ENCODE measurements at places on chromosomes 13 and 19.

GRCh38 chr13:21074546-21074945, 13.2 kb upstream of the LATS2 start:
- no peak for DNase-seq

- no peak for DNase-seq
These were observed 1.9 kb downstream of the CDK8 start for GRCh38 chr13:26255691-26256277.

- no peak for DNase-seq
These were observed 3.8 kb downstream of the ZC3H4 start for GRCh38 chr19:47109541-47110375.

DNA sequence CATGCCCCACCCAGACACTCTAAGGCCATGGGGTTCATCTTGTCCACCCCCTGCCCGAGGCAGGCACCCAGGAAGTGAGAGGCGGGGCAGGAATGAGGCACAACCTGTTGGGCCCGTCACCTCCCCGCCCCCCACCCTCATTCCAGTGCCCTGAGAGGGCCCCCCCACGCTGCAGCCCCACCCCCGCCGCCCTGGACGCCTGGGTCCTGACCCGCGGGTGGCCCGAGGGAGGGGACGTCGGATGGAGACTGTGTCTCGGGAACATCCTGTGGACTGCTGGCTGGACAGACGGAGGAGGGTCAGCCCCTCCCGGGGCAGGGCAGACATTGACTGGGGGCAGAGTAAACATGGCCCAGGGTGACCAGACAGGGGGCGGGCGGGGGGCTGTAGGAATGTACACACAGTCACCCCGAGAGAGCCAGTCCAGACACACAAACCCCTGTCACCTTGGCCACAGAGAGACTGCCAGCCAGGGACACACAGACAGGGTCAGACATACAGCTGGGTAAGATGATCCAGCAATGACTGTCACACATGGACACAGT, 7.4 kb upstream of the JUNB start:
- DNase-seq = no peak

GRCh38 chr13:93818345-93818744, 591.7 kb downstream of the GPC6 start:
- DNase-seq = no peak

DNA sequence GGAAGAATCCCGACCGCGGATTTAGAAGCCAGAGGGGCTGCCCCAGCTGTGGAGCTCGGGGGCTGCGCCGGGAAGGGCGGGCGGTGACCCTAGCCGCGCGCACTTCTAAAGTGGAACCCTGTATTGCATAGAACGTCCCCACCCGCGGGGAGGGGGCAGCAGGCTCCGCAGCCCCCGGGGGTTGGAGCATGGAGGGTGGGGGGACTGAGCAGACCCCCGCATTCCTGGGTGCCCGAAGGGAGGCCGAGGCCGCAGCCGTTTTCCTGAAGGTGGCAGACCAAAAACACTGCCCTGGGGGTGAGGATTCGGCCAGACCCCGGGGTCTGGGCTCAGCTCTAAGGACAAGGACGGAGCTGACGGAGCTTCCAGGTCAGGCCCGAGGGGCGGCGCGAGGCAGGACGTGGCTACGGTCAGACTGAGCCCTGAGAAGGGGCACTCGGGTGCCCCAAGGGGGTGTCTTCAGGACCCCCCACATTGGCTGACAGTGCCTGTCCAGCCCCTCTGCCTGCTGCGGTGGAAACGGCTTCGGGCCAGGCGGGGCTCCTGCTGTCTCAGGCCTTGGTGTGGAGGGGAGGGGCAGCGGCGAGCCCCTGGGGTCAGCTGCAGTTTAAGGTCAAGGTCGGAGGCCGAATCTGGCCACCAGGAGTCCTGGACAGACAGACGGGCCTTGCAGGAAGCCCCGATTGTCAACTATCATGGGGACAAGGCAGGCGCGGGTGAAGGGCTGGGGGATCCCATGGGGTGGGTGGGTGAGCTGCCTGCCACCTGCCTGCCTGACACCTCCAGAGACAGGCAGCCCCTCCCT, 12.6 kb downstream of the MKNK2 start:
- no peak for DNase-seq

DNA sequence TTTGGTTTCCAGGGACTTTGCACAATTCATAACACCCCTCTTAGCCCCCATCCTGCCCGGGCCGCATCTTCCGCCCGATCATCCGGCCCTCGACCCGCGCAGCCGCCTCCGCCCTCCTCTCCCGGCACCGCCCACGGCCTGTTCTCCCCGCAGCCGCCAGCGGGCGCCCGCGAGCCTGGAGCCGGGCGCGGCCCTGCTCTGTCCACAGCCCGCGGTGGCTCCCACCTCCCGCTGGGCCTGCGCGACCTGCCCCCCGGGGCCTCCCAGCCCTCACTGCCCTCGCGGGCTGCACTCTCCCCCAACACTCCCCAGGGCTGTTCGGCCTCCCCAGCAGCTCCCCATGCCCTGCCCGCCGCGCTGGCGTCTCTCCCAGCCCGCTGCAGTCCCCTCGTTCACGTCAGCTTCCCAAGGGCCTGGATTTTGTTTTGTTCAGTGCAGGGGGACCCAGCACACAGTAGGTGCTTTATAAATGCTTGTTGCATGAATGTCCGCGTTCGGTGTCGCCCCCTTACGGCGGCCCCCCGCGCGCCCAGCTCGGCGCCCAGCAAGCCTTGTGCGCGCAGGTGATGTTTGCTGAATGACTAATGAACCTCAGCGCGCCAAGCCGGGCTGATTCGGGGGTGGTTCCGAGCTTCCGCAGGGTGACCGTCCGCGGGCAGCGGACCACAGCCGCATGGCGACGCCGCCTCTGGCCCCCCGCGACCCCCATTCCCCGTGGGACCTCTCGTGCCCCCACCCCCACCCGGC, 4.6 kb upstream of the APC2 start:
- DNase-seq = no peak

- no peak for DNase-seq
These were observed 738.2 kb downstream of the GPC5 start for GRCh38 chr13:92136449-92137155.

DNA sequence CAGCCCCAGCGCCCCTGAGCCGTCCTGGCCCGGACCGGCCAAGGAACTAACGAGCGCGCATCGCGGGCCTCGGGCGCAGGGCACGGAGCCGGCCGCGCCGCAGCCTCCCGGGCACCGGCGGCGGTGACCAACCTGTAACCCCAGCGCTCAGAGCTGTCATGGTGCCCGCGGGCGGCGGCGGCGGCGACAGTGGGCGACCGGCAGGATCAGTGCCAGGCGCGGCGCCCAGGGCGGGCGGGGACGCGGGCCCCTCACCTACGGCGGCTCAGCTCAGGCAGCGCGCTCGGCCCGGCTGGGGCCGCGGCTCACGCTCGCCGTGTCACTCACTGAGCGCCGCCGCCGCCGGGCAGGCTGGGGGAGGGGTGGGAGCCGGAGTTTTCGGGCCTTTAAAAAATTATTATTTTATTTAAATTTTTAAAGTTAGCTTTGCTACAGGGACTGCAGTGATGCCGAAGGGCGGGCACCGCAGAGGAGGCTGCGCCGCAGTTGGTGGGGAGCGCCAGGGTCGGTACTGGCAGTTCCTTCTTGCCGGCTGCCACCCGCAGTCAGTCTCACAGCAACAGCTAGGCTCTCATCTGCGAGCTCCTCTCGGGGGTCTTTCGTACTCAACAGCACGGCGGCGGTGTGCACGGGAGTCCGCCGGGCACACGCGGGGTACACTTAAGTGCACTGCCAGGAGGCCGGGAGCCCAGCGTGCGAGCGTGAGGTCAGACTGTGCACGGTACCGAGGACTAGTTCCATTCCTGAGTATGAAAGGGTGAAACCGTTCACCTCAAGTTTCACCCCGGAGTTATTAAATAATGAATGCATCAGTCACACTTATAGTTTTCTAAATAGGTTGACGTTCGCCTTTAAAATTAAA, at the start of gene NALCN:
NALCN (minus strand) TSS at position 328 of the 862 bp plus-strand sequence. CDS start 17,382 bp downstream, outside the sequence.
- DNase-seq = no peak

DNA sequence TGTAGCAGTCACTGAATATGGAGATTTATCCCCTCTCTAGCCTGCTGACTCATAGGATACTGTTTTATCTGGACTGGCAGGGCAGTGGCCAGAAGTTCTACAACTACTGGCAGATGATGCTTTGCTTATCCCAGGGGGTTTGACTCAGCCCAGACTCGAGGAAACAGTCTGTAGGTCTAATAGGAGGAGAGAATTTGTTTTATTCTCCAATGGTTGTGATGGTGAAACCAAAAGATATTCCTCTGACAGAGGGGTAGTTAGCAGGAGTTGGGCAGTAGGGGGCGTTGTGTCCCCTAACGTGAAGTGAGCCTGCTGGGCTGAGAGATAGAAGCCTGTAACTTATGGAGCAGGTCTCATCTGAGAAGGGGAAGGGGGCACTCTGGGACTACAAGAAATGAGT, 74.9 kb downstream of the WTIP start:
- no peak for DNase-seq

DNA sequence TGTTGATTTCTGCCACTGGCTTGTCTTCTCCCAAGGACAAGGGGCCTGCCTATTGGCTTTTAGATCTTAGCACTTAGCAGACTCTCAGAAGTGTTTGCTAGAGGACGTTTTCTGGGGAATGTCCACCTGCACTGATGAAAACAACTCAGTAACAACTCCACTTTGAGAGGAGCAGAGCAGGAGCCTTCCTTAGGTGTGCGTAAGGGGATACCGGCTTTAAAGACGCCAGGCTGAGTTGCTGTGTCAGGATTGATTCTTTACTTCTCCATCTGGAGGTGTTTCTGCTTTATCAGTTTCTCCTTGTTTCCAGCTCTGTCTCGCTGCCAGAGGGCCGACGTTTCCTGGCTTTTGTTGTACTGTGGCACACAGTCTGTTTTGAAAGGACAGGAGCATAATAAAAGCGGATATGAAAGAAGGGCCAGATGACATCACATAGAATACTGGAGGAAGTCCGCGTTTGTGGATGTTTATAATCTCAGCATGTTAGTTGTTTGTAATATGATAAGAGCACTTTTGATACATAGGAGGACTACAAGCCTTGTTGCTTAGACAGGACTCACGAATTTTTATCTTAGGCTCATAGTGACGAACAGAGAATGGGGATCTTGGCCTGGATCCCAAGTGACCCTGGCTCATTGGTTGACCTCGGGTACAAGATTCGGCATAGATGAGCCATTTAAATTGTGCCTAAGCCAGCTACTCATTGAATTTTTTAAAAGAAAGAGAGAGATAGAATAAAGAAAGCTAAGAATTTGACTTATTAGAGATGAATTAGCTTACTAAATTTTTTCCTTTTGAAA, 34.6 kb downstream of the COL4A2 start:
- no peak for DNase-seq

GRCh38 chr13:93260591-93260990, 34.0 kb downstream of the GPC6 start:
- no peak for DNase-seq

DNA sequence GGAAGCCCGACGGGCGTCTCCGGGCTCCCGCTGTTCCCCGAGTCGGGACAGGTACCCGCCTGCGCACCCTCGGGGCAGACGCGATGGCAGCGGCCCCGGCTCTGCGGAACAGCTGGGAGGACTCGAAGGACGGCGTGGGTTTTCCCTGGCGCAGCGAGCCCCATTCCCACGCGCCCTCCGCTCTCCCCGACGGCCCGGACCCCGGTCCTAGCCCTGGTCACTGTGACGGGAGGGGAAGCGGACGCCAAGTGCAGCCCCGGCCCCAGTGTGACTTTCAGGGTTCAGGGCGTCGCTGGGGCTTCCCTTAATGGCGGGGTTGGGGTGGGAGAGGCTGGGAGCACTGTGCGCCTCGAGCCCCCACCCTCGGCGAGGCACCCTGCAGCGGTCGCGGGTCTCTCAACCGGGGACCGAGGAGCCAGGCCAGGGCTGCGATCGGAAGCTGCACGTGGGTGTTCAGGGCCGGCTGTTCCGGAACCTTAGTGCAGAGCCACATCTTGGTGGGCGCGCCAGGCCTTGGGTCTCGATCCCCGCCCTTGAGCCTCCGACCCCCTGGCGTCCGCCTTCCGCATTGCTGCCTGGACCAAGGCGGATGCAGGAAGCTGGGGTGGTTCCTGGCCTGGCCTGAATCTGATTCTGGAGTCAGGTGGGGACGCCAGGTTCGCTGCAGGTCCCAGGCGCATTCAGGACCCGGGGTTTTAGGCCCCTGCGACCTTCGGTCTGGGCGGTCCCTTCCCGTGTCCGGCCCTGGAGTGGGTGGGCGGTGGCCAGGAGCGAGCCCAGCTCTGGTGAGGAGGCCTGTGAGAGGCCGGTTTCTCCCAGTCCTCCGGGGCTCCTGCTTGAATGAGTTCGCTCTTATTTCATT, 3.5 kb downstream of the LGALS7B start:
- DNase-seq = no peak

DNA sequence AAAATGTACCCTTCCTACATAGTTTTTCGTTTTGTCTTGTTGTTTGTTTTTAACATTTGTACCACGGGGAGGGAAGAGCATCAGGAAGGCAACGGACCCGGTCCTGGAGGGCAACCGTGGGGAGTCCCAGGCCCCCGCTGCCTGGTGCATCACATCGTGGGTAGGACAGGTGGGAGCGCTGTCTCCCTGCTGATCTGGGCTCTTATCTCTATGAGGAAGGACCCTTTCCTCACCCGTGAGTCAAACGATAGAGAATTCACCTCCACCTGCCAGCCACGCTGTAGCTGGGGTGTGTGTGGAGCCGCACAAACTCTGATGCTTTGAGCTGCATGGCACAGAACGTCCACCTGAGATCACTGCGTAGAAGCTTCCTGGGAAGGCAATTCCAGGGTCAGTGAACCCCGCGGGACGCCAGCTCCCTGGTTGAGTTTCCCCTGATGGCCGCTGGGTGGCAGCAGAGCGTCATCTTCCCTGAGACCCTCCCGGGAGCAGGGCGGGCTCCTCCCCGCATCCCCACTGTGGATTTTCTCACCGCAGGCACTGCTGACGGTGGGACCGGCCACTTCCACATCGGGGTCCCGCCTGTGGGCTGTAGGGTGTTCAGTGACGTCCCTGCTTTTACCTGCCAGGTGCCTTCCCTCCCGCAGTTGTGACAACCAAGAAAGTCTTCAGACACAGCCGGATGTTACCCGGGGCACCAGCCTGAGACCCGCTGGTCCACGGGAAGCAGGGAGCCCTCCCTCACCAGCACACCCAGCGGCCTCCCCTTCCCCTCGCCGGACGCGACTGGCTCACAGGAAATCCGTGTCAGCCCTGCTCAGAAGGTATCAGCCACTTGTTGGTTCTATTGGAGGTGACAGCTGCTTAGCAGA, 54.7 kb downstream of the ZNF787 start:
- no peak for DNase-seq

DNA sequence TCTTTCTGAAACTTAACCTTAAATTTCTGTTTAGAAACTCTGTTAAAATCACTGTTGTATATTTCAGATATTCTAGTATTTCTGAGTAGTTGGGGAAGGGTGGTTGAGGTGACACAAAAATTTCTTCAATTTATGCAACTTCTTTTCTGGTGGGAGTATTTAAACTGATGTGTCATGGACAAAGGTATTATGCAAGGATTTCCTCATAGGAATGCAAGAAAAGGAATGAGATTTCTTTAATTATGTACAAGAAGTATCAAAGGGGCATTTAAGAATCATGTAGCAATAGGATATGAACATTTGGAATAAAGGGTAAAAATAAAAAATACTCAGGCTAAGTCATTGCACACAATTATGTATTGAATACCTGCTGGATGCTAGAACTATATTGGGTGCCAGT, 575.8 kb upstream of the KLF12 start:
- no peak for DNase-seq

DNA sequence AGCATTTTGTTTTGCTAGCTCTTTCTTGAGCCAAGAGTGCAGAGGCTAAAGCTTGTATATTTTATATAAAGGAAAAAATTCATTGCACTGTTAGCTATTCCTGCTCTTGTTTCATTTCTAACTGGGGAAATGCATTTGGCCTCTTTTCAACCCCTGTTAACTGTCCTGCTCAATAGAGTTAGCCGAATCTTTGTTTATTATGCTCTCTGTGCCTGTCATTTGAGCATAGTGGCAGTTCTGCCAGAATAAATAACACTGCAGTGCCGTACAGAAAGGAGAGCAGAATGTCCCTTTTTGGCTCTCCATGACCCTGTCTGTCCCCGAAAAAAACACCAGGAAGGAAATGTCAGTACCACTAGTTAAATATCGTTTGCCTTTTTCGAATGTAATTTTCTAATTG, 350.8 kb downstream of the MYO16 start:
- no peak for DNase-seq

Measured in brain pericyte (primary cell).